ENCODE measurements at places on chromosomes 16 and 17. TPM values are rescaled to one million over a fixed set of nuclear protein-coding genes. Genes with fewer than 3 reads are reported as not detected.

DNA sequence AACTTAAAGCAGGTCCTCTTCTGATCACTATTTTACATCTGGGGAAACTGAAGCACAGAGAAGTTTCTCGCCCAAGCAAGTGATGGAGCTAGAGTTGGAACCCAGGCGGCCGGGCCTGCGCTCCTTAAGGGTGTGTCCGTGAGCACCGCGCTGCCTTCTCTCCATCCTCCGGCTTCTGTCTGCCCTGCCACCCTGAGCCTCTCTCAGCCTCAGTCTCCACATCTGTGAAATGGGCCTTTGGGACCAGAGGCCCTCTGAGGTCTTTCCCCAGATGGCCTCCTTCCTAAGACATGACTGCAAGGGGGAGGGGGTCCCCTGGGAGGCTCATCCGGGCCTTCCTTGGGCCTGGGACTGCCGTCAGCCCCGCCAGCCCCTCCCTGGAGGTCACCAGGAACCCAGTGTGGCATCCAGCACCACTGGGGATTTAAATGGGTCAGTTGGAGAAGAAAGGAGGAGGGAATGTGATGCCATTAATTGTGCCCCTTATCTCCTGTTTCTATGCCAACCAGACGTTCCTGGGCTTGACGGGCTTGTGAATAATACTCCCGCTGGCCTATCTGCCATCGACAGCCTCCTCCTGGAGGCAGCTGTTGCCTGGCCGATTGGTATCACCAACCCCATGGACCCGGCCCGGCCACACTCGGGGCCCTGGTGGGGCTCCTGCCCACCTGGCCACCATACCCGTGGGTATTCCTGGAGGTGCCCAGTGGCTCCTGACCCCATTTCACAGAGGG is 5.1 kb downstream of the ZFPM1 start:
- DNase-seq, result no peak

GRCh38 chr17:31738996-31739699 is 119.9 kb downstream of the COPRS start:
- DNase-seq, result no peak

DNA sequence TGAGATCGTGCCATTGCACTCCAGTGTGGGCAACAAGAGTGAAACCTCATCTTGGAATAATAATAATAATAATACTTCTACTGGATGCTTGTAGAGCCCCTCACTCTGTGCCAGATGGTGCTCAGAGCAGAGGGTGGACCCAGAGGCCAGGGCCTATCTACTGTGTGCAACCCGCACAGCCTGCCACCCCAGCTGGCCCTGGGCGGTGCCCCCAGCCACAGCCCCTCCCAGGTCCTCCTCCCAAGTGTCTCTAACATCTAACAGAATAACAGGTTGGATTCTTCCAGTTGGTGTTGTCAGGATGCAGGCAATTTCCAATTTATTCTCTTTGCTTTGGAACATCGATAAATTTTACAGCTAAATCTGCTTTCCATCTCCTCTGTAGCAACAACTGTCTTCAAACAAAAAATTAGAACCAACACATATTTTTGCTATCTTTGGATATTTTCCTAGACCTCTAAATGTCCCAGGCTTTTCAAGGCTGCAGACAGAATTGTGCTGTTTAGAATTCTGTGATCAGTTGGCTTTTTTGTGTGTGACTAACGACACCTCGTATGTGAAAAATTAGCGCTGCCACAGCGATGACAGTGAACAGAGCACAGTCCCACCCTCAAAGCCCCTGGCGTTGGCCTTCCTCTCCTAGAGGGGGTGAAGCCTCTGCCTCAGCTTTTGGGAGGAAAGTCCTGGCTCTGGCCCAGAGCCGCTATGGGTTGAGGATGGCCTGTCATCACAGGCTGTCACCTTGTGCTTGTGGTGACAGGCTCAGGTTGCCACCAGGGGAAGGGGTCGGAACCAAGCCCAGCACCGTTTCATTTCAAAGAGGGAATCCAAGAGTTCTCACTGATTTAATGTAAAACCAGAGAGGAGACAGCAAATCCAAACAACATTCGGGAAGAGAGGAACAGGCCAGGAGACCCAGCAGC is 7.6 kb upstream of the EVPL start:
- DNase-seq, result no peak

DNA sequence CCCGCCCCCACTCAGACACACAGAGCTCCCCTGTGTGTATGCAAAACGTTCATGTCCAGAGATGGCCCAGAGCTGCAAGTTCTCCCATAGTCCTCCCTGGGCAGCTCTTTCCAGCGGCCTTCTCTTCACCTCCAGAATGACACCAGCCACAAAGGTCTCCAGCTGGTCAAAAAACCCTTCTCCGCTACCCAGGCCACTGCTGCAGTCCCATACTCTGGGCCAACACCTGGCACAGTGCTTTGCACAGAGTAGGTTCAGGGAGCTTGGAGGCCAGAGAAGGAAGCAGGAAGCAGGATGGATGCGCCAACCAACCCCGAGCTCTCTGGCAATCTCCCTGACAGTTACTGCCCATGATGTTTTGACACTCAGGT is 1.1 kb upstream of the STAT5B start:
- peak; percentile 25 for DNase-seq

DNA sequence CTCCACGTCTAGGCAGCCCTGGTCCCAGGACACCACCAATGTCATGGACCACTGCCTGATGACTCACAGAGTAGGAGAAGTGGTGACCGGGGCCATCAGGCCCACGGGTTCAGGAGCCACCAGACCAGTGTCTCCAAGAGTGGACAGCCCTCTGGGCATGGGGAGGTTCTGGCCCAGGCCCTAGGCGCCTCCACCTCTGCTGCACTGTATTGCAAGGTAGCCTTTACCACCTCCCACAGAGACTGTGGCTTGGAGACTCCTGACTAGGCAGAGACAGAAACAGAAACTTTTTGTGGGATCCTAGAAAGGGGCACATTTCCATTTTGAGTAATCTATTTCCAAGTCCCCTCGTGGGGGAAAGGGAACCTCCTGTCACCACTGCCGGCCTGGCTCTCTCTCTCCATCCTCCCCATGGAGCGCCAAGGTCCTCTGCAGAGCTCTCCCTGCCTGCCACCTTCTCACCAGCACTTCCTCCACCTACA is 2.9 kb downstream of the CDIP1 start:
- DNase-seq, result no peak

DNA sequence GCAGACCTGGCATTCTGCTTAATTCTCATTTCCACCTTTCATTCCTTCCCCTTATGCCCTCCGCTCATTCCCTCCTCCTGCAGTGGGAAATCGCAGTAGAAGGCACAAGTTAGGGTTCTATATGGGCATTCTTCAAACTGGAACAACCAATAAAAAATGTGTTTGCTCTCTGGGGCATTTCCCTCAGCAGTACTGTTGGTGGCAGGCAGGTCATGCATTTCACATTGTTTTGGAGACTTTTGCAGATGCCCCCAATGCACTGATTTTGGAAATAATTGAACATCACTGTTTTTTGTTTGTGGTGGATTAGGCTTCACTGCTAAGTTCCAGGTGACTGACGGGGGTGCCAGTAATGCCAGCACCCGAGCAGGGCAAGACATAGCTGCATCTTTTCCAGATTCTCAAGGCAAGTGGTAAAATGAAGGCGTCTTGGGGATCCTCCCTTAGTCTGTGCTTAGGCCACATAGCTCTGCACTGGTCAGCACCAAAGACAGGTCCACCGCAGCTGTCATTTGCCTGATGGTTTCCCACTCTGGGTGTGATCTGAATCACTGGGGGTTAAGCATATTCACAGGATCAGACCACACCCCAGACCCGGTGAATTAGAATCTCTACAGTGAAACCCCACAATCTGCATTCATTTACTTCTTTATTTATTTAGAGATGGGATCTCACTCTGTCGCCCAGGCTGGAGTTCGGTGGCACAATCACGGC is 304.5 kb downstream of the CPPED1 start:
- DNase-seq, result no peak

The CORO6 gene
- 2.9 TPM for total RNA-seq

- no peak for DNase-seq
Measured at GRCh38 chr17:61531223-61531622, 59.8 kb downstream of the NACA2 start.

The SSTR5 gene
- not detected for total RNA-seq

DNA sequence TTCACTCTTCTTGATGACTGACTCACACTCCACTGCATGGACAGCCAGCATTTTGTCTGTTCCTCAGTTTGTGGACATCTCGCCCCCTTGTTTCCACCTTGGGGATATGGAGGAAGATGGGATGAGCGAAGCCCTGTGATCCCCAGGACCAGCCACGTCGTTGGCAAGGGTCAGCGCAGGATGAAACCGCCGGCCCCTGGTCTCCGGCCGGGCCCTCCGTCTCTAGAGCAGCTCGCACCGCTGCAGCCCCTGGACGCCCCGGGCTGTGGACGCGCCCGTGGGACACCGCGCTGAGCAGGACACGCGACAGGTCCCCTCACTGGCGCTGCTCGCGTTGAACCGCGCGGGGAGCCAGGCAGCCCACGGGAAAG is 604 bp upstream of the ZC3H18 start:
- DNase-seq, result no peak

DNA sequence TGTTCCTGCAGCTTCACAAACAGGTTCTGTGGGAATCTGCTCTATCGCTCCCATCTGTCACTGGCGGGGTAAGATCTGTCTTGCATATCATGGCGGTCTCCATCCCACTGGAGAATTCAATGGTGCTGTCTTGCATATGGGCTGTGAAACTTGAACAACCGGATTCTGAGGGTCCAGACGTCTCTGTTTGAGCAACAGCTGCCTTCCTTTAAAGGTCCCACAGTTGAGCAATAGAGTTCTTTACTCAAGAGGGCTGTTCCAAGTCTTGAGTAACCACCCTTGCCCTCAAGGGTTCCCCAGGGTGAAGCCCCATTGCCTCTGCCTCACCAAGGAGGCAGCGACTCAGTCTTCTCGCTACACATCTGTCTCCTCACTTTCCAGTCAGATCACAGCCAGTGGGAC is 50.8 kb downstream of the ZFHX3 start:
- no peak for DNase-seq

DNA sequence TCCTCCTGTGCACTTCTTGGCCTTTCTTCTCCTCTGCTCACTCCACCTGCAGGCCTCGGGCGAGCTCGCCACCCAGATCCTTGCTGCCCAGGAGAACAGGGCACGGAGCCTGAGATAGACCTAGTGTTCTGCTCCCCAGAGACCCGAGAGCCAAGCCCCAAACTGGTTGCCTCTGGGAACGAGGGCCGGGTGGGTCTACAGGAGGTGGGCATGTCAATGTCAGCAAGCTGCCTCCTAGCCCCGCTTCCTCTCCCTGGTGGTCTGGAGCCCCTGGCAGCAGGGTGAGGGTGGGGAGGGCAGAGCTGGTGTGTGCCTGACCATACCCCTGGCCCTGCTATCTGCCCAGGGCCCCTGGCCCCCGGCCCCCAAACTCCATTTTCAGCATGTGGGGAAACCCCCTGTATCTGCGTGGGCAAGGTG is 841 bp upstream of the NDRG4 start:
- DNase-seq, result no peak

DNA sequence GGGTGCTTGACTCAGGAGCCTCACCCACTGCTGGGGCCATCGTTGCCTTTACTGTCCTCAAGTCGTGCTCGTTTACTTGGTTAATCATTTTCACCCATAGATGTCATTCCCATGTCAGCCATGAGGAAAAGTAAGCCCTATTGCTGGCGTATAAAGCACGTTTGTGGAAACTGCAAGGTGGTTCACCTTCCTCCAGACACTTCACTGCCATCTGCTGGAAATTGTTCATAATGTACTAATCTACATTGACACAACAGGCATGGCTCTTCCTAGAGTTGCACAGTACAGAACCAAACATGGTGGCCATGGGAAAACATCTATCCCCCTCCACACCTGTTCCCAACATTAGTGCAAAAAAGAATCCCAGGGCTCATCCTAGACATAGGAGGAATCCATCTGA is 116.6 kb downstream of the ZNF18 start:
- DNase-seq, result no peak

DNA sequence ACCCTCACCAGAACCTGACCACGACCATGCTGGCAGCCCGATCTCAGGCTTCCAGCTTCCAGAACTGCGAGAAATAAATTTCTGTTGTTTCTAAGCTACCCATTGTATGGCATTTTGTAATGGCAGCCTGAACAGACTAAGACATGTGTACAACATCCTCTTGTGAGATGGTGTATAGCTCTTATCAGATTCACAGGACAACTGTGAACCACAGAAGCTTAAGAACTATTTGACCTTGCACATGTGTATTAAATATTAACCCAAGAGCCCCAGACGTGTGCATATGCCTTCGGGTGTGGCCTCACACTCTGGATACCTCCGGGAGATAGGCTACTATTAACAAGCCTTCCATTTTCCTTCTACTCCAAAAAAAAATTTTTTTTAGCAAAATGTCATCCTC is 248.9 kb downstream of the SLC39A11 start:
- DNase-seq, result no peak

- no peak for DNase-seq
Measured at GRCh38 chr17:57165754-57166153, 80.7 kb downstream of the AKAP1 start.

- DNase-seq, result no peak
Measured at GRCh38 chr17:7080456-7081041, 498 bp upstream of the CLEC10A start.

The SLX4 gene
- 4.9 TPM for total RNA-seq

DNA sequence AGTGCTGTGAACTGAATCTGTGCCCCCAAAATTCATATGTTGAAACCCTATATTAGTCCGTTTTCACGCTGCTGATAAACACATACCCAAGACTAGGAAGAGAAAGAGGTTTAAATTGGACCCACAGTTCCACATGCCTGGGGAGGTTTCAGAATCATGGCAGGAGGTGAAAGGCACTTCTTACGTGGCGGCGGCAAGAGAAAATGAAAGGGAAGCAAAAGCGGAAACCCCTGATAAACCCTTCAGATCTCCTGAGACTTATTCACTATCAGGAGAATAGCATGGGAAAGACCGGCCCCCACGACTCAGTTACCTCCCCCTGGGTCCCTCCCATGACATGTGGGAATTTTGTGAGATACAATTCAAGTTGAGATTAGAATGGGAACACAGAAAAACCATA is 3.7 kb upstream of the SPDYE4 start:
- DNase-seq, result no peak

The CTDNEP1 gene
- total RNA-seq, result 117 TPM

GRCh38 chr16:4746991-4747574 is 12.7 kb downstream of the DNAAF8 start:
- no peak for DNase-seq

The TLCD3B gene
- 0.31 TPM for total RNA-seq

DNA sequence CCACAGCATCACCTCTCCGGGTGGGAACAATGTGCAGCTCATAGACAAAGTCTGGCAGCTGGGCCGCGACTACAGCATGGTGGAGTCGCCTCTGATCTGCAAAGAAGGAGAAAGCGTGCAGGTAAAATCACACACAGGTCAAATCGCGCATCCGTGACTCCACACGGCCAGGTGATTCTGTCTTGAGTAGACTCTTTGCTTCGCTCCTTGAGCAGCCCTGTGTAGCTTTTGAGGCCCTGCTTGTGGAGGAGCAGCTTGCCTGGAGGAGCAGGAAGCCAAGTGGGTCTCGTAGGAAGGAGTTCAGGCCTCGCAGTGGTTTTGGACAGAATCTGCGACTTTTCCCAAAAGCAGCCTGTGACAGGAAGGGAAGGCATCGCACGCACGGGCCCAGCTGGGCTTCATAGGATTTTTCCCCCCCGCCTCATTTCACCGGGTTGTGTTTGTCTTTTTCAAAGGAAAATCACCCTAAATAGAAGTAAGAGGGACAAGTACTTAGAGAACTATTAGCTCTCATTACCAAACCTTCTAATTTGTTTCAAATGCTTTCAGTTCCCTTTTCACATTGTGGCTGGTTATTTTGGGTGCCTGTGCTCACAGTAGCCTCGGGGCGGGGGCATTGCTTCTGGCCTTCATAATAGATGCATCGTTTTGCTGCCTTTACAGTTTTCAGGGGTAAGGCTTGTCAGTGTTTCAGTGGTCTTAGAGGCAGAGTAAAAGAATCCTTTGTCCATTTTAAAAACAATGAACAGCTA is 71.5 kb downstream of the SEC14L1 start:
- DNase-seq, result no peak
